ENCODE measurements at places on chromosomes 2 and 18.

DNA sequence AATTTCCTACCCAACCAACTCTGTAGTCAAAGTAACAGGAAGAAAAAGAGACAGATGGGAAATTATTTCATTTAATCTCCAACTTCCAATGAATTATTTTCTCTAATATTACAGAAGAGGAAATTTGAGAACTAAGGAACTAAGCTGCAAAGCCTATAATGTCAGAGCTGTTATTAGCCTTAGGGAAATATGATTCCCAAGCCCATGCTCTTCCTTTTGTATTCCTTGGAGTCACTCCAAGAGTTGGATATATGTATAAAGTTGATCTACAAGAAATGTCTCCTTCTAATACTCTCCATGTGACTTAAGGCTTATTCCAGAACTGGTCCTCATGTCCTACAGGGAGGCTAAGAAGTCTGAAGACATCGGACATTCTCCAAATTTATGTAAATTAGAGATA is 31.6 kb upstream of the VWC2L start:
- DNase-seq, result no peak

DNA sequence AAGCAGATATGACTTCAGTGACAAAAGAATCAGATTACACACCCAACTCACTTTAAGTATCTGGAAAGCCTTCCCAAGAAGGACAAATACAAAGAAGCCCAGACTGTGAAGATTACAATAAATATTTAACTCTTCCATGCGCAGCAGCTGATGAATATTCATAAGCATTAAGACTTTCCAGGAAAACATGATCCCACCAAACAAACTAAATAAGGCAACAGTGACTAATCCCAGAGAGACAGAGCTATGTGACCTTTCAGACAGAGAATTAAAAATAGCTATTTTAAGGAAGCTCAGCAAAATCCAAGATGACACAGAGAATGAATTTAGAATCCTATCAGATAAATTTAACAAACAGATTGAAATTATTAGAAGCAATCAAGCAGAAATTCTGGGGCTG is 108.2 kb upstream of the UBE2E3 start:
- DNase-seq, result no peak

DNA sequence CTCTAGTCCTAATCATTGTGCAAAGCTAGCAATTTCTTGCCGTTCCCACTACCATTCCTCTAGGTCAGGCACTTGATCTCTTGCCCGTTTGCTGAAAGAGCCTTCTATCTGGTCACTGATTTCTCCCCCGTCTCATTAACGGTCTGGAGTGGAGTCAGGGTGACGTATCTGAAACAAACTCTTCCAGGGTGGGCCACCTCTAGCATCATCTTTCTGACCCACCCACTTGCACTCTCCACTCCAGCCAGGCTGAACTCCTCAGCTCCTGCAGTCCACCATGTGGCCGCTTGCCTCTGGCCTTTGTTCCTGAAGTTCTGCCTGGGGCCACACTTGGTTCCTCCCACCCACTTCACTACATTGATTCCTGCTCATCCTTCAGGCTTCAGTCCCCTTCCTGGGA is 13.3 kb downstream of the BCL2 start:
- DNase-seq, result no peak

- DNase-seq, result no peak
These were observed 80.3 kb upstream of the GAREM1 start for GRCh38 chr18:32550963-32551362.

DNA sequence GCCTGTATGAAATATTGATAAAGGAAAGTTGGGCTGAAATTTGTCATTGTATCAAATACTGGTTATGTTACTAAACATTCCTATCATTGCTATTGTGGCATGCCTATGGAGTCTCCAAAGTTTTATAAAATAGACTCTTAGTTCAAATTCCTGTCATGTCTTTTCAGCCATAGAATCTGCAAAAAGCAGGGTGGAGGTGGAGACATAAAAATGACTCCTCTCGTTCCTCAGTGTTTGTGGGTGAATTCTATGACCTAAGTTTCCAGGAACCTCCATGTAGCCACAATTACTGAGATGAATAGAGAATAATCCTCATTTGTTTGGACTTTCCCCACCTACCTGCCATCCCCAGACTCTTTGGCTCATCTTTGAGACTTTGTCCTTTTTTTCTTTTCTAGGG is 326.3 kb upstream of the ETAA1 start:
- no peak for DNase-seq

DNA sequence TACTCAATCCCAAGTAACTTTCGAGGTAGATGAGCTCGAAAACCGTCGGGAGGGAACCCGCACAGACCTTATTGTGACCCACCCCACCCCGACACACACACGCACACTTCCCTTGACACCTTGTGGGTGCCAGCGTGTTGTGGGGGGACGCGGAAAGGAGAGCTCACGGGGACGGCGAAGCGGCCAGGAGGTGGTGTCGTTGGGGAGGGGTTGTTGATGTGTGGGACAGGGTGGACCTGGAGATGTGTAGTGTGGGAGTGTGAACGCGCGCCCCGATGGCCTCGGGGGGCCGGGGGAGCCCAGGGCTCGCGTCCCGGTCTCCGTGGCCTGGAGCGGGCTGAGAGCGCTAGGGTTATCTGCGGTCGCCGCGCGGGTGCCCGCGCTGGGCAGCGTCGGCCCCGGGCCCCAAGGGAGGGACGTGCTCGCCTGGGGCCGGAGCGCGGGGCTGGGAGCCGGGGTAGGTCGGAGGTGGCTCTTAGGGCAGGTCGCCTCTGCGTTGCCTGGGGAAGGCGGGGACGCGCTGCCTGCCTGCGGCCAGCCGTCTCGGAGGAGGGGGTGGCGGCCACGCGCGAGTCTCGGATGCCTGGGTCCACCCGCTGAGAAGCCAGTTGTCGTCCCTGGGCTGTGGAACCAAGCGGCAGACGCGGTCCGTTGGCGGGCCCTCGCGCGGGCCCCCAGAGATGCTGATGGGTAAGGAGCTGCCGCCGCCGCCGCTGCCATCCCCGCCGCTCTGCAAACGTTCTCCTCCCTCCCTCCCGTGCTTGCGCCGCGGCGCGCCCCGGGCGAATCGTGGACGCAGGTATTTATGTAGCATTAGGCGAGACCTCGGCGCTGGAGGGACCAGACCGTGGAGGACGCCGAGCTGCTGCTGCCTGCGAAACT is 1.6 kb downstream of the KLHL29 start:
- no peak for DNase-seq

- DNase-seq, result no peak
These were observed 1.1 kb downstream of the DOK1 start for GRCh38 chr2:74555610-74556103.

DNA sequence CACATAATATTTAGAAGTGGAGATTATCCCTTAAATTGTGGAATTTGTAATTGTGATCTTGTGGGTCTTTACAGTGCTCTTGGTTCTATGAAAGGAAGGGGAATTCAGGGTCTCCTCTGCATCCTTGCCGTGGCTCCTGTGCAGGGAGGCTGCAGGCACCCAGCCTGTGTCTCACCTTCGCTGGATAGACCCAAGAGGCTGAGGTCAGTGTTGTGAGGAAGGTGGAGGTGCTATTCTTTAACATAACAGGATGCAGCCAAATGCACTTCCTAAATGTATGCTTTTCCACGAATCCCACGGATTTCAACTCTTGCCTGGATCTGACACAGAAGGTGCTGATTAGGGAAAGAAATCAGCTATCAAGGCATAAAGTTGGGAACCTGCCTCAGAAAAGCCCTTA is 69.5 kb downstream of the TMEM18 start:
- DNase-seq, result no peak

- no peak for DNase-seq
These were observed 45.6 kb upstream of the ARHGAP15 start for GRCh38 chr2:143083636-143084035.

- DNase-seq, result peak; percentile 16
These were observed 212.3 kb downstream of the SNTG2 start for GRCh38 chr2:1162768-1163584.

DNA sequence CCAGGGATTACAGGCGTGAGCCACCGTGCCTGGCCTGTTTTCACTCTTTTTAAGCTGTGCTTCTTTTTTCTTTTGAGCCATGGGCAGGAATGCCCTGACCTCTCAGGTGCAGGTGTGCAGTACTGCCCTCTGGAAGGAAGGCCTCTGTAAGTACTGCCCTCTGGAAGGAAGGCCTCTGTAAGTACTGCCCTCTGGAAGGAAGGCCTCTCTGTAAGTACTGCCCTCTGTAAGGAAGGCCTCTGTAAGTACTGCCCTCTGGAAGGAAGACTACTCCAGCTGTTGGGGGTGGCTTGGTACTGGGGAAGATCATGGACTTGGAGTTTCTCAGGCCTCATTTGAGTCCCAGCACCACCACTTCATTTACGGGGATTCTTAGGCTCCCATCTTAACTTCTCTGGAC is 248.5 kb upstream of the ID2 start:
- DNase-seq, result no peak

DNA sequence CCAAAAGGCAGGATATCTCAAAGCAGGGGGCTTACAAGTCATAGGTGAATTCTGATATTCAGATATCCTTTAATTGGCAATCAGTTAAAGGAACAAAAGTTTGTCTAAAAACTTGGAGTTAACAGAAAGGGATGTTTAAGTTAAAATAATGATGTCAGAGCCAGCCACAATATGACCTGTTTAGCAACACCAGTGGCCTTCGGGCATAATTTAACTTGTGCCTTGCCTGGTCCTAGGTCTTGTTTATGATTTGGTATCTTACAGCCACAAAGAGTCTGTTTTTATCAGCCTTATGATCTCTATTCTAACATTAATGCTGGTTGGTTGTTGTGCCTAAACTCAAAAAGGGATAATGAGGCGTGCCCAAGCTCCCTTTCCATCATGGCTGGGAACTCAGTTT is 252.9 kb downstream of the RNF152 start:
- DNase-seq, result no peak

DNA sequence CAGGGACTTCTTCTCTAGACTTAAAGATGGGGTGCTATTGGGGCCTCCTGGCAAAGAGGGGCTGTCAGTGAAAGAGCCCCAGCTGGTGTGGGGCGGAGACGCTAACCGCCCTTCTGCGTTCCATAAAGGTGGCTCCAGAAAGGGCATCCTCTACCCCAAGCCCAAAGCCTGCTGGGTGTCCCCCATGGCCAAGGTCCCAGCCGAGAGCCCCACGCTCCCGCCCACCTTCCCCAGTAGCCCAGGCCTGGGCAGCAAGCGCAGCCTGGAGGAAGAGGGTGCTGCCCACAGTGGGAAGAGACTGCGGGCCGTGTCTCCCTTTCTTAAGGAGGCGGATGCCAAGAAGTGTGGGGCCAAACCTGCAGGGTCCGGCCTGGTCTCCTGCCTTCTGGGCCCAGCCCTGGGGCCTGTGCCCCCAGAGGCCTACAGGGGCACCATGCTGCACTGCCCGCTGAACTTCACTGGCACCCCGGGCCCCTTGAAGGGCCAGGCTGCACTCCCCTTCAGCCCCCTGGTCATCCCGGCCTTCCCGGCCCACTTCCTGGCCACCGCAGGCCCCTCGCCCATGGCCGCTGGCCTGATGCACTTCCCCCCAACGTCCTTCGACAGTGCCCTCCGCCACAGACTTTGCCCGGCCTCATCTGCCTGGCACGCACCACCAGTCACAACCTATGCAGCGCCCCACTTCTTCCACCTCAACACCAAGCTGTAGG is 15.2 kb downstream of the ARID5A start:
- no peak for DNase-seq

- no peak for DNase-seq
These were observed 427.1 kb downstream of the EIPR1 start for GRCh38 chr2:2950403-2950952.

DNA sequence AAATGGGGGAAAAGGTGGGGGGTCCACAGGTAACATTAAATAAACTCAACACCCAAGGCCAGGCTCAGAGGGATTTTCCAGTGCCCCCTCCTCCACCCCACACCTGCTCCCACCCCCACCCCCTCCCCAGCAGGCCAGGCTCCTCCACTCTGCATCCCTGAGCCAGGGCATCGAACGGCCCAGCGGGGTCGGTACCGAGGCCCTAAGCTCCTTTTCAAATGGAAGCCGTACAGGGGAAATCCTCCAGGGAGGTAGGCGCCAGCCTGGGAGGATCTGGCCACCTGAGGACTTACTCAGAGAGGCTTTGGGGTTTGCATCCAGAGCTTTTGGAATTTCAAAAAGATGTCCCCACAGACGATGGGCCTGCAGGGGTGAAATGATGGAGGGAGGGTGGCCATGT is 46.5 kb downstream of the ZFP36L2 start:
- DNase-seq, result no peak

All from activated gamma-delta T cell treated with Interleukin-2 at 50 U/mL for 16 hours (primary cell).